ENCODE measurements at places on chromosomes 2 and 18. TPM values are rescaled to one million over a fixed set of nuclear protein-coding genes. Genes with fewer than 3 reads are reported as not detected.

- H3K27ac ChIP-seq = no peak overlapping the region
- no peaks in the 10 kb centered on the region for H3K27me3 ChIP-seq
- H3K4me3 ChIP-seq = no peak overlapping the region
- no peaks in the 10 kb centered on the region for H3K36me3 ChIP-seq
- no peaks in the 10 kb centered on the region for H3K4me1 ChIP-seq
- DNase-seq = no peak
Measured at GRCh38 chr18:28063271-28063761, 113.6 kb downstream of the CDH2 start.

DNA sequence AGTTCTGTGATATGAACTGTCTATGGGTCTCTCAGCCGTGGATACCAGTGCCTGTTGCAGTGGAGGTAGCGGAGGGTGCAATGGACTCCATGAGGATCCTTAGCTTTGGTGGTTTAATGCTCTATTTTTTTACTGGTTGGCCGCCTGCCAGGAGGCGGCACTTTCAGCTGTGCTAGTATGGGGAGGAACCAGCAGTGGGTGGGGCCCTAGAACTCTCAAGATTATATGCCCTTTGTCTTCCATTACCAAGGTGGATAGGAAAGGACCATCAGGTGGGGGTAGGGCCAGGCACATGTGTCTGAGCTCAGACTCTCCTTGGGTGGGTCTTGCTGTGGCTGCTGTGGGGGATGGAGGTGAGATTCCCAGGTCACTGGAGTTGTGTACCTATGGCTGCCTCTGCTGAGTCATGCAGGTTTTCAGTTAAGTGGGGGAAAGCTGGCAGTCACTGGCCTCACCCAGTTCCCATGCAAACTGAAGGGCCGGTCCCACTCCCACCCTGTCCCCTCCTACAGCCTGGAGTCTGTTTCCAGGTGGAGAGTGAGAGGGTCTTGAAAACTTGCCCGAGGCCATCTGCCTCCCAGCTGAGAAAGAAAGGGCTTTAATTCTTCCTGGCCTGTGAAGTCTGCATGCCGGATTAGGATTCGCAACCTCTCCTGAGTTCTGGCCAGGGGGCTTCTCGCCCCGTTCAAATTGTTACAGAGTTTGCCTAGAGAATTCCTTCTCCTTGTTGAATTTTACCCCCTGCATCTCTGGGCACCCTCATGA is 14.5 kb downstream of the KCNS3 start:
- H3K4me1 ChIP-seq = no peaks in the 10 kb centered on the region
- H3K27ac ChIP-seq = no peak overlapping the region
- H3K36me3 ChIP-seq = no peaks in the 10 kb centered on the region

DNA sequence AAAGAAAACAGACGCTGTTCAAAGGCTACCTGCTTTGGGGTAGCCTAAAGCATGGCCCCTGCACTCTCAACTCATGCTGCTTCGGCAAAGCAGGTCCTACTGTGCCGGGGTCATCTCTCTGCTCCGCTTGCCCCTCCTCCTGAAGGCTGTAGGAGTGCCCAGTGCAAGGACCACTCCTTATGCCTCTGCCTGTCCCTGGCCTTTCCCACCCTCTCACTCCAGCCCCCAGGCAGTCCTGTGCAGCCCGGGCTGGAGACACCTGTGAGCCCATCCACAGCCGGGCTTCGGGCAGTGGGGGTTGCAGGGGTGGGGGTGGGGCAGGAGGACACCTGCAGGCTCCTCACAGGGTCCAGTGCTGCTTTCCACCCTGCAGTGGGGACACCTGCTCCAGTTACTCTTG is 69.1 kb downstream of the ACKR3 start:
- no peak overlapping the region for H3K4me3 ChIP-seq
- no peaks in the 10 kb centered on the region for H3K4me1 ChIP-seq
- no peak overlapping the region for H3K27ac ChIP-seq
- H3K27me3 ChIP-seq = peaks cover 40% of the 10 kb centered on the region

The TLX2 gene
- total RNA-seq = 0.16 TPM

- peaks cover 45% of the 10 kb centered on the region for H3K27me3 ChIP-seq
- H3K27ac ChIP-seq = no peak overlapping the region
- no peaks in the 10 kb centered on the region for H3K36me3 ChIP-seq
Measured at GRCh38 chr2:160125828-160126227, 63.4 kb upstream of the PLA2R1 start.

- no peak overlapping the region for H3K27ac ChIP-seq
- H3K4me1 ChIP-seq = peaks cover 12% of the 10 kb centered on the region
- H3K4me3 ChIP-seq = no peak overlapping the region
- H3K36me3 ChIP-seq = no peaks in the 10 kb centered on the region
- H3K27me3 ChIP-seq = no peaks in the 10 kb centered on the region
- no peak for DNase-seq
Measured at GRCh38 chr2:102278720-102279390, 32.5 kb upstream of the IL1RL1 start.

The ECEL1 gene
- total RNA-seq = not detected

DNA sequence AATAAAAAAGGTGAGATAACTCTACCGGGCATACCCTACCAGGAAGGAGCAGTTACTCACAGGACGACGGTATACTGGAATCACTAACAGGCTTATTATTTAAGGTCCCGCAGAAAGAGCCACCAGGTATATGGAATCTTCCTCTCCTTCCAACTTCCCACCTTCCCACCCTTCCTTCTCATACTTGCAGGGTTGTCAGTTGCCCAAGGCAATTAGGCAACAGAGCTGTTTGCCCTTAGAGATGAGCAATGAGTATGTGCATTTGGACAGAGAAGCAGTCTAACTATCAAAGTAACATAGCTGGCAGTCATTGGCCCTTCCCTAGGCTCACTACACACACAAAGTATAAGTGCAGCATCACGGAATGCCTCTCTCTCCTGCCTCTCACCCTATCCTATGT is 32.1 kb upstream of the EVA1A start:
- no peak for DNase-seq
- no peaks in the 10 kb centered on the region for H3K36me3 ChIP-seq

- no peaks in the 10 kb centered on the region for H3K27me3 ChIP-seq
- no peak overlapping the region for H3K4me3 ChIP-seq
- peaks cover 6% of the 10 kb centered on the region for H3K36me3 ChIP-seq
- peaks cover 11% of the 10 kb centered on the region for H3K4me1 ChIP-seq
- no peak for DNase-seq
Measured at GRCh38 chr2:64626963-64627760, 26.6 kb downstream of the SERTAD2 start.

GRCh38 chr2:216179015-216179414 is 69.9 kb downstream of the XRCC5 start:
- DNase-seq = no peak
- peaks cover 52% of the 10 kb centered on the region for H3K4me1 ChIP-seq
- peak overlapping the region; percentile 22 for H3K27ac ChIP-seq

- peaks cover 7% of the 10 kb centered on the region for H3K27me3 ChIP-seq
- no peak for DNase-seq
- H3K4me1 ChIP-seq = peaks cover 4% of the 10 kb centered on the region
- no peak overlapping the region for H3K4me3 ChIP-seq
Measured at GRCh38 chr2:128375454-128375853, 56.8 kb upstream of the HS6ST1 start.

The GKN2 gene
- not detected for total RNA-seq

DNA sequence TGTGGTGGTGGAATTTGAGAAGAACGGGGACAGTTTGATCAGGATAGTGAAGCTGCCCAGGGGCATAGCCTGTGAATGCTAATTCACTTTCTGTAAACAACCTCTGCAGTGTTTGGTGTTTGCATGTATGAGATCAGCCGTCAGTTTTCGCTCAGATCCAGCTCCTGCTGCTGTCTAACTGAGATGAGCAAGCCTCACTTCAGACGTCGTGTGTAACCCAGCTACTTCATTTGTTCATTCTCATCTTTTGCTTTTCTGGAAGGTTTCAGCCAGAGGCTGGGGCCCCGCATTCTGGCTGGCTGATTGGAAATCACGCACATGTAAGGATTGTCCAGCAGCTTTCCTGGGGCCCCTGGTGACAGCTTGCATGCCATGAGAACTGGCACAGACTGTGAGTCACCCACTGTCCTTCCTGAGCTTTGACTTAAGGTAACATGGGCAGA is 48.9 kb downstream of the LDLRAD4 start:
- peak overlapping the region; percentile 99 for H3K27ac ChIP-seq
- peak overlapping the region; percentile 84 for H3K4me3 ChIP-seq
- no peaks in the 10 kb centered on the region for H3K36me3 ChIP-seq
- no peaks in the 10 kb centered on the region for H3K27me3 ChIP-seq
- peaks cover 33% of the 10 kb centered on the region for H3K4me1 ChIP-seq

GRCh38 chr2:208047840-208048239 is 22.5 kb upstream of the PLEKHM3 start:
- peaks cover 43% of the 10 kb centered on the region for H3K27me3 ChIP-seq
- H3K4me3 ChIP-seq = no peak overlapping the region
- peaks cover 6% of the 10 kb centered on the region for H3K36me3 ChIP-seq
- H3K27ac ChIP-seq = no peak overlapping the region

The RBM44 gene
- total RNA-seq = 4.0 TPM

The C2orf80 gene
- not detected for total RNA-seq

- no peak overlapping the region for H3K27ac ChIP-seq
- no peaks in the 10 kb centered on the region for H3K36me3 ChIP-seq
- no peak for DNase-seq
Measured at GRCh38 chr2:108918941-108919341, 70.1 kb downstream of the EDAR start.

DNA sequence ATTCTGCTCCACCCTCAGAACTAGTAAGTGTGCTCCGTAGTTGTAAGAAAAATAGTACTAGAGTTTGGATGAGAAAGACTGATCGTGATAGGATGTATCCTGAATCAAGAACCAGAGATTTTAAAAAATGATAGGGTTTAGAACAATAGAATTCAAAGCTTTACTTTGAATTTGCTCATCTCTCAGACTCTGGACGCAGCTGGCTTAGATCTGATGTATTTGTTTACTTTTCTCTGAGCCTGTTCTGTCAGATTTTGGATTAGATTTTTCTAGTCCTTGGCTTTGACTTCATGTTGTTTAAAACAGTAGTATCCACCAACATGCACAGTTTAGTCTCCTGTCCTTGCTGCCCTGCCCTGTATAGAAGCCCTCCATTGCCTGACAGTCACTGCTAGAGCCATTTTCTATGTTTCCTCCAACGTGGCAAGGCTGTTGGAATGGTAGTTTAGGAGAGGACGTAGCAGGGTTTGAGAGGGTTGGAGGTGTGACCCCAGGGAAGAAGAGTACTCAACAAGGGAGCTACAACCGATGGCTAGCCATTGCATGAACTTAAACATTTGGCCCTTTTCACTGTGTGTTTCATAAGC is 92.4 kb downstream of the MYO3B start:
- H3K4me1 ChIP-seq = no peaks in the 10 kb centered on the region
- no peak overlapping the region for H3K27ac ChIP-seq
- H3K27me3 ChIP-seq = peaks cover 22% of the 10 kb centered on the region

The DTNB gene
- total RNA-seq = 36.3 TPM

- peak overlapping the region; percentile 95 for H3K27ac ChIP-seq
- H3K27me3 ChIP-seq = no peaks in the 10 kb centered on the region
- no peaks in the 10 kb centered on the region for H3K36me3 ChIP-seq
Measured at GRCh38 chr18:23226391-23226790, 91.1 kb downstream of the CABLES1 start.

The L3MBTL4 gene
- total RNA-seq = 0.18 TPM

DNA sequence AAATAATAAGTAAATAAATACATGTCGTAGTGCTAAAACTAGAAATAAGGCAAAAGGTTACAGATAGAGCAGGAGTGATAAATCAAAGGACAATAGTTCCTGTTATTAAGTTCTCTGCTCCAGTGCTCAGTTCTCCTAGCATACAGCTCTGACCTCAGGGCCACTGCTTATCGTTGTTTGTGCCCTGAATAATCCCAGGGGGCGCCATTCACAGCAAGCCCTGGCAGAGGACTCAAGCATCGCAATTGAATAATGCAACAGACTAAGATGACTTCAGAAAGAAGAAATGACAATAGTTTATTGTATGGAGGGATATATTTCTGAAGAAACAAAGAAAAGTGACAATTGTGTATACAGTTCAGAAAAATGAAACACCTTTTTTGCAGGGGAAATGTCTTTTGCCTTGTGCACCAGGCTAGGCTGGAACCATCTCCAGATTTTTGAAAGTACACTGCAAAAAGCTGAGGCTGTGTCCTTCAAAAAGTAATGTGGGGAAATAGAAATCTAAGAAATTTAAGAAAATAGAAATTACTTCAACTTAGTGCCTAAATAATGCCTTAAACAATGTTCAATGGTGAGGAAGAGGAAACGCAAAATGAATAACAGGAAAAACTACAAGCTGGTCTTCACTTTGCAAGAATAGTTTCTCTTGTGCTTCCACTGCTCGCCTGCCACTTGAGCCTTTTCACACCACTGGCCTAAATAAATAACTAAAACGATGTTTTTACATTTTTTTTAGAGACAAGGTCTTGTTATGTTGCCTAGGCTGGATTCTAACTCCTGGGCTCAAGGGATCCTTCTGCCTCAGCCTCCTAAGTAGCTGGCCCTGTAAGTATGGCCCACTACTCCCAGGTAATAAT is 19.0 kb upstream of the CCNYL1 start:
- DNase-seq = peak; percentile 18
- peaks cover 5% of the 10 kb centered on the region for H3K4me1 ChIP-seq
- no peaks in the 10 kb centered on the region for H3K36me3 ChIP-seq
- peaks cover 11% of the 10 kb centered on the region for H3K27me3 ChIP-seq
- H3K27ac ChIP-seq = no peak overlapping the region
- no peak overlapping the region for H3K4me3 ChIP-seq

The IL1A gene
- 0.35 TPM for total RNA-seq

GRCh38 chr2:211822686-211823335 is 715.8 kb downstream of the ERBB4 start:
- H3K36me3 ChIP-seq = no peaks in the 10 kb centered on the region
- H3K27me3 ChIP-seq = no peaks in the 10 kb centered on the region

DNA sequence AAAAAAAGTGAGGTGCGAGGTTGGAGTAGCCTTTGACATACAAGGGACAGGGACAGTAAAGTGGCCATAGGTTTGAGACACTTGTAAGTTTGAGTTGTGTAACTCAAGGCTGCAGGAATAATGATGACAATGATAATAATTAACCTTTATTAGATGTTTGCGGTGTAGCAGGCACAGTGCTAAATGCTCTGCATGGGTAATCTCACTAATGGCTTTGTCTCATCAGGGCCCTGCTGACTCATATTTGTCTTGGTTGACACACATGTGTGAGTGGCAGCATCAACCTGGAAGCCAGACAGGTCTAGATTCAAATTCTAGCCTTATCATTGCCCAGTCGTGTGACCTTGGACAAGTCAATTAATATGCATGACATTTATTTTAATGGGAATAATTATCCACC is 126.2 kb downstream of the FSHR start:
- H3K27ac ChIP-seq = no peak overlapping the region
- H3K4me1 ChIP-seq = no peaks in the 10 kb centered on the region
- DNase-seq = no peak
- no peaks in the 10 kb centered on the region for H3K36me3 ChIP-seq
- no peaks in the 10 kb centered on the region for H3K27me3 ChIP-seq
- no peak overlapping the region for H3K4me3 ChIP-seq

The LINC00305 gene
- not detected for total RNA-seq

Measured in T-helper 17 cell (primary cell).